Pulmonary artery endothelial cell (primary cell): ENCODE measurements at places on chromosomes 11 and 22. TPM values are rescaled to one million over a fixed set of nuclear protein-coding genes. Genes with fewer than 3 reads are reported as not detected.

GRIA4 gene
- 0.21 and 1.5 TPM in 2 replicates for total RNA-seq

DNA sequence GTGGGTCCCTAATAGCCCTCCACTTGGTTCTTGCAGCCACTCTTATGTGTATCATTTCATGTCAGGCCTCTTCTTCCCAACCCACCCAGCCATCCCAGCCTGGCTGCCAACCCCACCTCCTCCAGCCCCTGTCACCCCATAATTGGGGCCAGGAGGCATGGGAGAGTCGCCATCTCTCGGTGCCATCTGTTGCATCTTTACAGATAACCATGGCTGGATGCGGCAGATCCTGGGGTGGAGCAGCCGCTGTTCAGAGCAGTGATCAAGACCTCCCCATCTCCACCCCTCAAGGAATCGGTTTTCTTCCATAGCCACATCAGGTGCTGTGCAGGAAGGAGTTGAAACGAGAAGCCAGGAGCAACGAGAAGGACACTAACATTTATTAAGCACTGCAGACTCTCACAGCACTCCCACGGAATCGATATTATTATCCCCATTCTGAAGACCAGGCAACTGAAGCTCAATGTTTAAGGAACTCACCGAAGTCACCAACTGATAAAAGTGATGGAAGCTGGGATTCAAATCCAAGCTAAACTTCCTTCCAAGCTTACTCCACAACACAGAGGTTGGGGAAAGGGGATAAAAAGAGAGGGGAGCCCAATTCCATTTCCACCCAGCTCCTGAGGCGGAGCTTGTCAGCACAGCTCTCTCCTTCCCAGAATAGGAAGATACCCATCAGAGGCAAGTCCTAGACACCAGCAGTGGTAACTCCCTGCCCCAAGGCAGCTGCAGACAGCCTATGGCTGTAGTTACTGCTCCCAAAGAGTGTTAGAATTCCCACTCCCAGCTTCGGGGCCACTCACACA lies 2.7 kb downstream of the SLC43A1 start:
- DNase-seq = no peak

DNA sequence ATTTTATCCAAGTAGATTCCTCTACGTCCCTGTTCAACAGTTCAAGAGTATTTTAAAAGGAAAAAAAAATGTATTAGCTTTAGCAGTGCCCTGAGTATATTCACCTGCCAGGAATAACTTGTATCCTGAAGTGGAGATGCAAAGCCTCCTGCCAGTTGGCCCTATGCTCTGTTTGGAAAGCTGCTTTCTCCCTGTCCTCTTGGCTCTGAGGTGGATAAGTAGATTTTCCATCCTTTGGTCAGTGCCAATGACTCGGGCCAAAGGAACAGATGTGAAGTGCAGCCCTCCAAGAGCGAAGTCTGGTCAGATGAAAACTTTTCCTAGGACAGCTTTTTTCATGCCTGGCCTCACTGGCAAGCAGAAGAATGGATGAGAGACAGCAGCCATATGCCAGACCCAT lies 839.9 kb upstream of the TENM4 start:
- no peak for DNase-seq

GRCh38 chr11:16982256-16982671 lies 31.9 kb downstream of the PLEKHA7 start:
- DNase-seq = no peak

- DNase-seq = no peak
Observed at GRCh38 chr11:63014408-63015055, 1.1 kb downstream of the SLC22A8 start.

- no peak for DNase-seq
Observed at GRCh38 chr11:86672007-86672621, at the start of gene ME3. Gene ME3, minus strand, starts transcription at chr11:86672616.

GRCh38 chr11:90669094-90669493 lies 446.2 kb upstream of the CHORDC1 start:
- DNase-seq = no peak

KCNJ11 gene
- total RNA-seq = 0.07 and 0.20 TPM in 2 replicates

DNA sequence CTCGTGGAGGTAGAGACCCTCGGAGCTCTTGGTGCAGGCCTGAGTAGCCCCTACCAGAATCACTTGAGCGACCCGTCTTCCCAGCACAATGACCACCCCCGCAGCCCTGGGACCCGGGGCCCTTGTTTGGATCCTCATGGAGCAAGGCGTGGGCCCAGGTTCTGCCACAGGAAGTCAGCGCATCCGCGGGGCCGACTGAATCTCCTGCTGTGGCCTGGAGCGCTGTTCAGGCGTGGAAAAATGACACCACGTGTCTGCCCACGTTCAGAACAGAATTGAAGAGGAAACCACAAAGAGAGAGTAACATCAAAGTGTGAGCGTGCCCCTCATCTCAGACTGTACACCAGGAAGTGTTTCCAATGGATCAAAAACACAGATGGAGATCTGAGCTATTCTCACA lies 1479.2 kb downstream of the TBC1D22A start:
- no peak for DNase-seq

GRCh38 chr11:236774-237767 lies at the start of gene PSMD13:
Gene PSMD13, plus strand, starts transcription at chr11:236976. Its CDS starts 74 bp downstream, at chr11:237050.
- DNase-seq = peak; percentile 51

DNA sequence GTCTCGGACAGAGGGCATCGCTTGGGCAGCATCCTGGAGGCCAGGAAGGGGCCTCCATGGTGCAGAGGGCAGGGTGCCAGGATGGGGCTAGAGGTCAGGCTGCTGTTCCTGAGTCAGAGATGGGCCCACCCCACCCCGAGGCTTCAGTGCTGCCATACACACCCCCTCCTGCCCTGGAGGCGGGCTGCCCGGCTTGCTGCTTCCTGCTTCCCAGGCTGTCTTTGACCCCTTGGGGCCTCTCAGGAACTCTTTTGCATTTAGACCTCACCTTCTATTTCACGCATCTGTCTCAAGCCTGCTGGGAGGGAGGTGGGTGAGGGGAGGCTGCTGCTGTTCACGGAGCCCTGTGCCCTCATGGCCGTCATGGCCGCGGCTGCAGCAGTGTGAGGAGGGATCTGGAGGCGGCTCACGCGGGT lies 6.6 kb upstream of the GRAMD4 start:
- no peak for DNase-seq

NCR3LG1 gene
- total RNA-seq = 8.8 and 10.5 TPM in 2 replicates

DNA sequence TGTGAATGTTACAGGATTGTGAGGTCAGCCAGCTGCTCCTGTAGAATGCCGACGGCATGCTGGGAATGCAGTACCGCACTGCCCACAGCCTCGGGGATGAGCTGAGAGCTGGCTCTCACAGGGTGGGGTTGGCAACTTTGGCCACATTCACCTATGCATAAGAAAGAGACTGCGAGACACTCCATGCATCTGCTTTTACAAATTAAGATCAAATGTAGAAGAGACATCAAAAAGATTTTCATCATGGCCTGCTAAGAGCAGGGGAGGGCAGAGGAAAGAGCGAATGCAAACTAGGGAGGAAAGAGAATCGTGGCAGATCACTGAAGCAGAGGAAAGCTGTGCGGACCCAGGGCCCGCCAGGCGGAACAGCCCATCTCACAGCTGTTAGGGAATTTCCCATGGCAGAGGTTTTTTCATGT lies 49.8 kb upstream of the SPATA19 start:
- DNase-seq = no peak
